ENCODE measurements at places on chromosomes 5 and 9. TPM values are rescaled to one million over a fixed set of nuclear protein-coding genes. Genes with fewer than 3 reads are reported as not detected.

The EIF4EBP3 gene
- total RNA-seq, result 15.7 TPM

The PAEP gene
- not detected for total RNA-seq

- no peak overlapping the region for H3K27ac ChIP-seq
- no peak for DNase-seq
- H3K4me3 ChIP-seq, result no peak overlapping the region
- no peaks in the 10 kb centered on the region for H3K4me1 ChIP-seq
These were observed 72.6 kb upstream of the ENTREP1 start for GRCh38 chr9:69252436-69252835.

DNA sequence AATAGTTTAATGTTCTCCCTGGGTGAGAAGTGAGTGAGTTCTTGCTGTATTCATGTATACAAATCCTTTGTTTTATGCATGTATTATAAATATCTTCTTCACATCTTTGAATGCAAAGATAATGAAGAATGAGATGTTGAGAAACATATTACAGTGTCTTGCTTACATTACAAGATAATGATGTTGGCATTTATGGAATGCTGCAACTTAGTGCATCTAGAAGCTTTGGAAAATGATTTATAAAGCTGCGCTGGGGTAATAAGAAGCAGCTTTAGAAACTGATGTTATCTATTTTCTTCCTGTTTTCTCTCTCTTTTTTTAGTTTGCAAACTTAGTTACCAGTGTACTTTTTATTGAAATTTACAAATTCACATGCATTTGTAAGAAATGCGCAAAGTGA lies 673.4 kb downstream of the KCTD16 start:
- no peak for DNase-seq
- H3K27me3 ChIP-seq, result no peaks in the 10 kb centered on the region
- H3K4me1 ChIP-seq, result no peaks in the 10 kb centered on the region
- H3K36me3 ChIP-seq, result no peaks in the 10 kb centered on the region
- no peak overlapping the region for H3K27ac ChIP-seq

DNA sequence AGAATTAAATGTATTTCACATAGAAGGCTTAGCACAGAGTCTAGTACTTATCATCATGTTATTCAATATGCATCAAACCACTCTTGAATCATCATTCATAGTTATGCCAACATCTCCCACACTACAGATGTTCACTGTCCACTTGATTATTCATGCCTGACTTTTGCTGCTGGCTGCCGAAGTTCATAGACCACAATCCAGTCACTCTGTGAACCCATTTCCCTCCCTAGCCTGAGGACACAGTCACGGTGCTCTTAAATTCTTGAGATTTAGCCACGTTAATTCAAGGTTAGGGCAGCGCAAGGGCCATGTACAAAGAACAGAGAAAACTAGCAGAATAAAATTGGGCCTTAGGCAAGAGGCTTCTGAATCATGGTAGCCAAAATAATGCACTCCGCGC lies 32.4 kb downstream of the ABCA1 start:
- no peak for DNase-seq
- no peaks in the 10 kb centered on the region for H3K27me3 ChIP-seq
- no peak overlapping the region for H3K27ac ChIP-seq
- H3K36me3 ChIP-seq, result no peaks in the 10 kb centered on the region
- H3K4me3 ChIP-seq, result no peak overlapping the region

- no peak overlapping the region for H3K27ac ChIP-seq
- H3K4me1 ChIP-seq, result peaks cover 5% of the 10 kb centered on the region
- peaks cover 48% of the 10 kb centered on the region for H3K27me3 ChIP-seq
- H3K36me3 ChIP-seq, result peaks cover 2% of the 10 kb centered on the region
- DNase-seq, result no peak
- no peak overlapping the region for H3K4me3 ChIP-seq
These were observed 18.0 kb upstream of the CAPSL start for GRCh38 chr5:35956429-35956828.

GRCh38 chr5:150574818-150575547 lies 65.5 kb upstream of the SYNPO start:
- H3K4me3 ChIP-seq, result no peak overlapping the region

DNA sequence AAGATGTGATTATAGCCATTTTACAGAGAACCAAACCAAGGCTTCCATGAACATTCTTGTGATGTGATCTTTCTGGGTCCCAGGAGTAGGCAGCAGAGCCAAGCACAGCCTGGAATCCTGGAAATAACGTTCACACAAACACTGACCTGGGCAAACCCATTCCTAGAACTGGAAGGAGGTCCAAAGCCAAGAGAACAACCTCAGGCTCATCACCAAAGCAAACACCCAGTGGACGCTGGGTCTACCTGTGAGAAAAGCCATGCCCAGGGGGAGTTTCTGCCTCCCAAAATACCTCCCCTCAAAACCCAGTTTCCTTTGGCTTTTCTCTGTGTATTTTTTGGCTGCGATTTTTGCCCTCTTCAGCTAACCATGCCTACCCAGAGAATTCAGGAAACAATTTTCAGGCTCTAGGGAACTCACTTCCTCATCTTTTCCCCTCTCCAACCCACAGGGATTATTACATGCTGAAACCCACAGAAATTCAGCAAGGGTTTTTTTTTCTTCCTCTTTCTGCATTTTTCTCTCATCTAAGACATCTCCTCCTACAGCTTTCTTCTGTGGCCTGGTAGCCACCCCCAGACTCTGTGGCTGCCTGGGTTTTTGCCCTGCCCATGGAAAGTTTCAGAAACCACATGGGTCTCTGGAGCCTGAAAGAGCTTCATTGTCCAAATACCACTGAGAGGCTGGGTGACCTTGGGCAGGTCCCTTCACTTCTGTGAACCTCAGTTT lies 75.0 kb downstream of the TNC start:
- no peak overlapping the region for H3K27ac ChIP-seq
- H3K4me1 ChIP-seq, result peaks cover 21% of the 10 kb centered on the region
- no peak overlapping the region for H3K4me3 ChIP-seq
- DNase-seq, result peak; percentile 62
